ENCODE measurements at places on chromosomes 1 and 21. TPM values are rescaled to one million over a fixed set of nuclear protein-coding genes. Genes with fewer than 3 reads are reported as not detected.

Gene KCNJ6
- total RNA-seq: not detected

Gene PRR9
- total RNA-seq: not detected

Gene CCT8
- 186 TPM for total RNA-seq

Gene C4BPA
- not detected for total RNA-seq

Gene THEM5
- not detected for total RNA-seq

Gene PCBP3
- 0.13 TPM for total RNA-seq

Gene SDHB
- total RNA-seq: 134 TPM

Gene ZFP69
- 1.4 TPM for total RNA-seq

Gene SFN
- total RNA-seq: 0.13 TPM

Gene QSOX1
- total RNA-seq: 47.9 TPM

Gene KPNA6
- 30.3 TPM for total RNA-seq

Gene OR2T29
- not detected for total RNA-seq

Gene NBPF1
- 20.4 TPM for total RNA-seq

Gene SLAMF1
- 0.13 TPM for total RNA-seq

Data from dermis microvascular lymphatic vessel endothelial cell (primary cell).